ENCODE measurements at places on chromosomes 7 and 10. TPM values are rescaled to one million over a fixed set of nuclear protein-coding genes. Genes with fewer than 3 reads are reported as not detected.

ASAH2 gene
- total RNA-seq, result 1.1 TPM

ASB10 gene
- not detected for total RNA-seq

COL17A1 gene
- total RNA-seq, result 0.26 TPM

FAM13C gene
- total RNA-seq, result 60.0 TPM

FXYD4 gene
- not detected for total RNA-seq

DNA sequence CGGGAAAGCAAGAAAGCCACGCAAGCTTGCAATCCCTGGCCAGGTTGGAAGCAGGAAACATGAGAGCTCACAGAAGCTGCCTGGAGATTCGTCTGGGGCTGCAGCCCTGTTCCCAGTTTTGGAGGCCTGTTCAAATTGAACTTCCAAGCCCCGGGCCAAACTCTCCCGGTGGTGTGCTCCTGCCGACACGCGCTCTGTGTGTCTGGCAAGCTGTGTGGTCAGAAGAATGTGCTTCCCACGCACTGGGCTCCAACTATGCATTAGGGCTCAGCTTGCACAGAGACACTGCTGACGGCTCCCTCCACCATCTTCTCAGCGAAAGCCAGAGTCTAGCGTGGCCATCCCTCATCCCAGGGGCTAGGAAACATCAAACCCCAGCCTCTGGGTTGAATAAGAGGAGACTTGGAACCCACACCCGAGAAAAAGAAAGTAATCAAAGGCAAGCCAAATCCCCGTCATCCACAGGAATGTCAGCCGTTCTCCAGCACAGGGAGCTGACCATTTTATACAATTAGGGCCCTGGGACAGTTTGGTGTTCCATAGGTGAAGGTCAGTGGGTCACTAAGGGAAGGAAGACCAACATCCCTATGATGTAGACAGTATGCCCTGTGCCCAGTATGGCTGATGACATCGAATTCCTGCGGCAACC, 107.2 kb downstream of the FGFR2 start:
- no peaks in the 10 kb centered on the region for H3K27me3 ChIP-seq
- H3K4me3 ChIP-seq, result peak overlapping the region; percentile 21
- DNase-seq, result no peak
- H3K4me1 ChIP-seq, result peaks cover 42% of the 10 kb centered on the region

GRCh38 chr10:8043569-8044306, 10.8 kb upstream of the GATA3 start:
- peaks cover 22% of the 10 kb centered on the region for H3K4me1 ChIP-seq
- H3K27ac ChIP-seq, result no peak overlapping the region
- DNase-seq, result no peak
- H3K4me3 ChIP-seq, result no peak overlapping the region
- H3K36me3 ChIP-seq, result no peaks in the 10 kb centered on the region

DNA sequence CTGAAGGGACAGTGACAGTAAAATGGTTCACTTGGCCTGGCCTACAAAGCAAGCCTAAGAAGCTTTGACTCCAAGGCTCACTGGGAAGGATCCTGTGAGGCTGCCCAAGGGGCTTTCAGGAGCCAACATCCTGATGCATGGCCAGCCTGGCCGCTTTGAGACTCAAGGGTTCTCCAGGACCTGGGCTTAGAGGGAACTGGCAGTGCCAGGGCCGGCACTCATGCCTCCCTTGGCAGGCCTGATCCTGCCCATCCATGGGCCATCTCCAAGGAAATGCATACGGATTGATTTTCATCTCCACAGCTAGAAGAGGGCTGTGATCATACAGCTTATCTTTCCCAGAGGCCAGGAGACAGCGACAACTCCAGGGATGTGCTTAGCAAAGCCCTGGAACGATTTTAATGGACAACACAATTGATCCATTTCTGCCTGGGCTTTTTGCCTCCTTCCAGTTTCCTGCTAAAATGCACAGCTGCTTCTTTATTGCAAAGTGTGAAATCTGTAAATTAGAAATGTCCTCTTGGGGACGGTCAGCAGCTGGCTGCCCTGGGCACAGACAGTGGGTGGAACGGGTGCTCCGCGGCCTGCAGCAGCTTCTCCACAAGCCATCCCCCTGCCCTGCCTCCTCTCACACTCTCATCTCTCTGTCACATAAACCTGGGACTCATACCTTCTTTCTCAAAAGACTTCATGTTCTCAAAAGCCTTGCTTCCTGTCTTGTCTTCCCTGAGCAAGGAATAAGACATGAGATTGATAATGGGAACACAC, 288.5 kb downstream of the GRID1 start:
- no peaks in the 10 kb centered on the region for H3K27me3 ChIP-seq
- no peaks in the 10 kb centered on the region for H3K36me3 ChIP-seq
- H3K4me1 ChIP-seq, result no peaks in the 10 kb centered on the region
- H3K27ac ChIP-seq, result no peak overlapping the region
- H3K4me3 ChIP-seq, result no peak overlapping the region

GRCh38 chr10:113488186-113488585, 64.7 kb upstream of the HABP2 start:
- H3K4me3 ChIP-seq, result no peak overlapping the region
- no peak for DNase-seq
- H3K36me3 ChIP-seq, result no peaks in the 10 kb centered on the region
- H3K4me1 ChIP-seq, result peaks cover 40% of the 10 kb centered on the region
- H3K27me3 ChIP-seq, result no peaks in the 10 kb centered on the region

DNA sequence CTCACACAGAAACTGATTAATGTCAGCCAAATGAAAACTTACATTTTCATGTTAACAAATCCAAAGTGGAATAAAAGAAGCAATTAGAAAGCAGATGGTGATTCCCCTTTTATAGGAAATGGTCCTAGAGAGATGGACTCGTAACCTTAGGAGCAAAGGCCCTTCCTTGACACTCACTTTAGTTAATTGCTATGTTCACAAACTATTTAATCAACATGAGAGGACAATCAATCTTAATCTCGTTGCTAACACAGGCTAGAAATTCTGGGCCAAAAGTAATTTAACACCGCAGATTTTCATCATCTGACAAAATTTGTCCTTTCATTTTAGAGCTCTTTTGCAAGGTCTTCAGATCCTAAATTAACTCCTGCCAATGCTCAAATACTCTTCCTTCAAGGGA, 64.0 kb upstream of the DNAJB12 start:
- H3K4me1 ChIP-seq, result no peaks in the 10 kb centered on the region
- no peak overlapping the region for H3K27ac ChIP-seq
- no peak for DNase-seq
